ENCODE measurements at places on chromosomes 2 and 18.
A peak's percentile ranks its signal among the peaks of the same experiment; 100 is the strongest.

DNA sequence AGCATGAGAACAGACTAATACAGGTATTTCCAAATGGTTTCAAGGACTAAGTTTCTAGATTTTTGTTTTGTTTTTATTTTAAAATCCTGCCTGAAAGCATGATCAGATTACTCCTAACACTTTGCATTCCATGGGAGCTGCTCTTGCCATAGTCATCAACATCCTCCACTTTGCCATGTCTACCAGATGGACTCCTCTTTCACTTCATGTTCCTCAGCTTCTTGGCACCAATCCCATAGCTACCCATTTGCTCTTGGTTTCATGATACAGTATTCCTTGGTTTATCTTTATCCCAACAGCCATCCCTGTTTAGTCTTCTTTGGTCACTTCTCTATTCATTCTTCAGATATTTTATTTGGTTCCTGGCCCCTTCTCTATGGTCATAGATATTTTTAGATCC lies 154.2 kb upstream of the CCDC195 start:
- DNase-seq, result no peak

GRCh38 chr2:71154798-71155197 lies 24.4 kb downstream of the MPHOSPH10 start:
- peak; percentile 17 for DNase-seq

DNA sequence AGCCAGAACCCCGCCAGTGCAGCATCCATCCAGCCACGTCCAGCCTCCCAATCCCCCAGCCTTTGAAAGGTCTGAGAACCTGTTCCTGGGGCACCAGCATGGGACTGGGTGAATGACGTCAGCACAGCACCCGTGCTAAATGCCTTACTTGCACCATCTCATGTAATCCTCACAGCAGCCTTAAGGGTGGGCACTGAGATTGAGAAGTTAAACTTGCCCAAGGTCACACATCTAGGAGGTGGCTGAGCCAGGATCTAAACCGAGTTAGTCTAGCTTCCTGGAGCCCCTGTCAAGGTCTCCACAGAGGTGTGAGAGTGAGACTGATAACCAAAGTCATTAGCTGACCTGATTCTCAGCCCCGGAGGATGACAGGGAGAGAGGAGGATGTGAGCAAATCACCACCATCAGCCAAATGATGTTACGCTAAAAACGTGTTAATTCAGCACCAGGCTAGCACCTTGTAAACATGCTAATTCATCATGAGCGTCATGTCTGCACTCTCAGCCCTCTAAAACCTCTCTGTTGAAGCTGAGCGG lies 4.6 kb downstream of the CD8A start:
- DNase-seq, result no peak

DNA sequence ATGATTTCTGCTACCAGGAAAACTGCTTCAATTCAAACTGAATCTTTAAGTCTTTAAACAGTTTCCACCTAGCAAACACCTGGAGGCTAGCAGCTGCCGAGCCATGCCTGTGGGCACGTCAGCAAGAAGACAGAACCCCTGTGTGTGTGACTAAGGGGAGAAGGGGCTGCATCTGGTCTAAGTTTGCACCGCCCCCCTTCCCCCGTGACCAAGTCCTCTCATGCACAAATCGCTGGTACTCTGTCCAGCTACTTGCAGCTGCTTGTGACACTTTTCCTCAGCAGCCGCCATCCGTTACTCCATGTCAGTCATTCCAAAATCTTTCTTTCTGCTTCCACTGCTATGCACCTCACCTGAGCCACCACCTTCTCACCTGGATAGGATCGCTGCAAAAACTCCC lies 355.0 kb downstream of the SS18 start:
- DNase-seq, result no peak

DNA sequence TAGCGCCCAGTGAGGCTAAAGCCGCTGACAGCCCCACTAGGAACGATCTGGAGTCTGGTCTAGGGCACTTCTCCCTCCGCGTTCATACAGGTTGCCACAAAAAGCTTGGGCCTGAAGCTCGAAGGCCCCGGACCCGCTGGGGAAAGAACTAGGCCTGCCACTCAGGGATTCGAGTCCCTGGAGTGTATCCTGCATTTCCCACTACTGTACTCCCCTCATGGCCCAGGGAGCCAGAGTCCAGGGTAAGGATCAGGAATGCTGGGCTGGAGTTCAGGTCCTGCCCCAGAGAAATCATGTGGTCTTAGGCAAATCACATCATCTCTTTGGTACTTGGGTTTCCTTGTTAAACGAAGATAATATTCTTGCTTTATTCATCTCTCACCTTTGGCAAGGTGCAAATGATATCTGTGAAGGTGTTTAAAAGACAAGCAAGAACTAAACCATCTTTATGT lies 1.4 kb upstream of the ZFP36L2 start:
- no peak for DNase-seq

- DNase-seq, result no peak
Measured at GRCh38 chr2:123895651-123896050, 129.4 kb upstream of the CNTNAP5 start.

- no peak for DNase-seq
Measured at GRCh38 chr2:63059793-63060471, 9.3 kb downstream of the OTX1 start.

- DNase-seq, result no peak
Measured at GRCh38 chr18:6221602-6222014, 193.1 kb downstream of the L3MBTL4 start.

- DNase-seq, result no peak
Measured at GRCh38 chr18:22280453-22280750, 111.0 kb downstream of the GATA6 start.

- DNase-seq, result peak; percentile 29
Measured at GRCh38 chr18:75408554-75409506, 18.7 kb downstream of the SMIM21 start.

DNA sequence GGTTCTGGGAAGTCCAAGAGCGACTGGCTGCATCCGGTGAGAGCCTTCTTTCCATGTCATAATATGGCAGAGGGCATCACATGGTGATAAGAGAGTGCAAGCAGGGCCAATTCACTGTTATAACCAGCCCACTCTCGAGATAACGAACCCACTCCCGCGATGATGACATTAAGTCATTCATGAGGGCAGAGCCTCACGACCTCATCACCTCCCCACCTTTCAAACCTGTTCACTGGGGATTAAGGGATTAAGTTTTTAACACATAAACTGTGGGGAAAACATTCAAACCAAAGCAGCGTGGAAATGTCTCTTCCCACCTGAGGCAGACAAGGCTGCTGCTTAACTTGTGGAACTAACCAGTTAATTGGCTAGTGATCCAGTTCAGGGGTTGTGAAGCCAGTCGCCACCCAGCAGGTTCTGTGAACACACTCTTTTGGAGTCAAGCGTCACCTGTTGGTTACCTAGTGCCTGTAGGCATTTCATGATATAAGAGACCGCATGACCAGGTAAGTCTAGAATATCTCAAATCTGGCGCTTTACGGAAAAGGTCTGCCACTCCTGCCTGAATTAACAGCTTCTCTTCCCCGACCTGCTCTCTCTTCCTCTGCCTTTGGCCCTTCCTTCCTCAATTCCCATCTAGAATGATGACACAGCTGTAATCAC lies 54.3 kb downstream of the EDAR start:
- no peak for DNase-seq
